Stimulated activated CD8-positive, alpha-beta memory T cell treated with anti-CD3 and anti-CD28 coated beads, Interleukin-2, amount 100 ng/mL, for 48 hours (primary cell): ENCODE measurements at places on chromosomes 12 and 14.

GRCh38 chr12:19573866-19574265 is 134.6 kb downstream of the AEBP2 start:
- no peak for DNase-seq

GRCh38 chr12:99131751-99132199 is 486.7 kb downstream of the APAF1 start:
- no peak for DNase-seq

DNA sequence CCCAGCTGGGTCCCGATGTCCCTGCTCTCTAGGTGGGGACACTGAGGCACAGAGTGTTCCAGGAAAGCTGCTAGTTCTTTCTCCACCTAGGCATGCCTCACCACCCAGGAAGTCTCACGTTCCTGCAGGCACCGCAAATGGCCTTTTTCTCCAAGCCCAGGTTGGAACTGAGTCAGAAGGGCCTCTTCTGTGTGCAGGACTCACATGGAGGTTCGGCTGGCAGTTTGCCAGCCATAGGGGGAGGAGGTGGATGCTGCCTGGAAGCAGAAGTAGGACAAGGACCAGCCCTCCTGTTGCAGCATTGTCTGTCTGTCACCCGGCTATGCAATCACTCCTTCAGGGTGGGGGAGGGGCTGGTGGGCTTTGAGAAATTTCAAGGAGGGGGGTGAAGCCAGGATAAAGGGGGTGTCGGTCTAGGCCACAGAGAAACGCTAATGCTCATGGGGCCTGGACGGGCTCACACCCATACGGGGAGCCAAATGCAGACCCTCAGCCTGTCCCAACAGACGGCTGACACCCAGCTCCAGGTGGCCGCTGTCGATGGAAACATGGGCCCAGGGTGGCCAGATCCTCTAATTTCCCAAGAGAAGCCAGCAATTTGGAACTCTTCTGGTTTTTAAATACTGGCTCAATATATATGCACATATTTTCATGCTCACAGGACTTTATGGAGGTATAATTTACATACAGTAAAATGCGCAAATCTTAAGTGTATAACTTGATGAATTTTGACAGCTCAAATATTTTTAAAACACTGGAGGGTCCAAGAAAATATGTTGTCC is 120.5 kb downstream of the PHETA1 start:
- no peak for DNase-seq

- peak; percentile 13 for DNase-seq
These were observed 77.5 kb upstream of the CPSF6 start for GRCh38 chr12:69161829-69162228.

DNA sequence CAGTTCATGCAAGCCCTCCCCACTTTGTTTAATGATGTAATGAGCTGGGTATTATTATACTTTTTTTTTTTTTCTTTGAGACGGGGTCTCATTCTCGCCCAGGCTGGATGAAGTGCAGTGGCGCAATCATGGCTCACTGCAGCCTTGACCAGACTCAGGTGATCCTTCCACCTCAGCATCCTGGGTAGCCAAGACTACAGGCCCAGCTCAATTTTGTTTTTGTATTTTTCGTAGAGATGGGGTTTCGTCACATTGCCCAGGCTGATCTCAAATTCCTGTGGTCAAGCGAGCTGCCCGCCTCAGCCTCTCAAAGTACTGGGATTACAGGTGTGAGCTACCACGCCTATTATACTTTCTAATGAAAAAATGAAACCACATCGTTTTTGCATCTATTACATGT is 4.5 kb upstream of the DCAF11 start:
- DNase-seq = no peak

DNA sequence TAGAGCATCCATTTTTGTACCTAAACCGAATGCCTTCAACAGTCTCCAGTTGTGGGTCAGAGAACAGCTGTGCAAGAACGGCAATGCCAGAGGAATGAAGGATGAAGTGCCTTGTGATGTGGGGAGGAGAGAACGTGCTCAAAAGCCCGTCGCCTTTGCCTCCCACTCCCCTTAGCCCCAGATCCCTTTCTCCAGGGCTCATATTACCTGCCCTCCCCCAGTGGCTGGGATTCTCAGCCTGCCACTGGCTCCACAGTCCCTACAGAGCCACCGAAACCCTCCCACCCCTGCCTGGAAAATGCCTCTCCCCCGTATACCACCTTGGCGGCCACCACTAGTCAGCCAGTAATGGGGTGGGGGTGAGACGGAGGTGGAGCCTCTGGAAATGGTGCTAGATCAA is 158.5 kb downstream of the ZFP36L1 start:
- no peak for DNase-seq

DNA sequence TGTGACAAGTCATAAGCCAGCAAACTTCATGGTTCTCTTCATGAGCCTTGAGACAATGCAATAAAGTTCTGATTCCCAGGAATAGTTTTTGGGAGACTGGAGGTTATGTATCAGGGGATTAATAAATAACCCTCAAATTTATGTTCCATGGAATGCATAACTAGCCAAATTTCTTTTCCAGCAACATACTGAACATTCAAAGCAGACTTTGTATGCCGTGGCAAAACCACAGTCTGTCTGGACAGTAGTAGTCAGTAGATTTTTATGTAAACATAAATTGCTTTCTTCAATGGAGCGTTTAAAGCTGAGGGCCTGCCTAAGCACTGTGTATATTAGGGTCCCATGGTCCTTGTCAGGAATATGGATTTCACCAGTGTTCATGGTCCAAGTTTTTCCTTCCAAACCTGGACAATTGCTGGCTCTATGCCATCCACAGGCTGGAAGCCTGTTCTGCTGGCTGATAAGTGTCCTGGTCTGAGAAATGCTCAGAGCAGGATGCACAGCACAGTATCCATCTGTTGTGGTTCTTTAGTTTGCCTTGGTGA is 144.9 kb downstream of the SRGAP1 start:
- no peak for DNase-seq

GRCh38 chr12:113469224-113469948 is 2.3 kb downstream of the LHX5 start:
- DNase-seq = no peak

GRCh38 chr14:88044776-88045446 is 40.0 kb downstream of the GPR65 start:
- no peak for DNase-seq

DNA sequence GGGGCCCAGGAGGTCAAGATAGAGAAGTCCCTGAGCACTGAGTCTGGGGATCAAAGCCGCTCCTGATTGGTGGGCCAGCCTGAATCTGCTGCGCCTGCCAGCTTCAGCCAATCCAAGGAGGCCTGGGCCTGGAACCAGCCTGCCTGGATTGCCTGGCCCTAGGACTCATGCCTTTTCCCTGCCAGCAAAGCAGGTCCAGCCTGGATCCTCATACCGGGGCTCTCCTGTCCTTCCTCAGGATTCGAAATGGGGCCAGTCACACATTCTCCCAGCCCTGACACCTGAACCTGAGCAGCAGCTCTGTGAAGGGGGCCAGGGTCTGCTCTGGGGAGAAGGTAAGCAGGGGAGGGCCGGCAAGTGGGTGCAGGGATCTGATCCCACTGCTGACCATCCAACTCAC is 81.9 kb downstream of the NINJ2 start:
- DNase-seq = no peak

DNA sequence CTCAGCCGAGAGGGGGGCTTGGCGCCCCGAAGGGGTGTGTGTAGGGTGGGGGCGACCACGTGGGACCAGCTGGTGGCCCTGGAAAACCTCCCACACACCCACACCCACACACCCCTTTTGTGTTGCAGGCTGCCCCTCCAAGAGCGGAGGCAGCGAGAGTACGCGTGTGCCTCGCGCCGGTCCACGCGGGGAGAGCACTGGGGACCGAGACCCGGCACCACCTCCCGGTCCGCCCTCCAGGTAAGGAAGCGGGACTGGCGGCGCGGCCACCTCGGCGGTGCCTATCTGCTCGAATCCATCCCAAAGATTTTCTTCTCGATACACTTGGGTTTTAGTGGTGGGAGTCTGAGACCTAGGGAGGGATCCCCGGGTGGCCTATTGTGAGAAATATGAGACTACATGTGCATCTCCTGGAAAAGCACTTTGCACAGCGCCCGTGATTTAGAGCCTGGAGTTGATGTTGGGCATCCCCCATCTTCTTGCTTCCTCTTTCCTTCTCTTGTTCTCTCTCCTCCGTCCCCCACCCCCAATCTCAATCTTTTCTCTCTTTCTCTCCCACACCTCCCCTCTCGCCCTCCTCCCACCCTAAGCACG is 393 bp downstream of the SYT1 start:
- no peak for DNase-seq
